Activated naive CD4-positive, alpha-beta T cell (primary cell): ENCODE measurements at places on chromosomes 7 and 10.

GRCh38 chr7:7944619-7945282, 23.8 kb upstream of the GLCCI1 start:
- DNase-seq, result no peak

GRCh38 chr7:41872966-41873365, 170.1 kb upstream of the INHBA start:
- DNase-seq, result no peak

GRCh38 chr10:96290368-96291133, 13.7 kb upstream of the DNTT start:
- no peak for DNase-seq

DNA sequence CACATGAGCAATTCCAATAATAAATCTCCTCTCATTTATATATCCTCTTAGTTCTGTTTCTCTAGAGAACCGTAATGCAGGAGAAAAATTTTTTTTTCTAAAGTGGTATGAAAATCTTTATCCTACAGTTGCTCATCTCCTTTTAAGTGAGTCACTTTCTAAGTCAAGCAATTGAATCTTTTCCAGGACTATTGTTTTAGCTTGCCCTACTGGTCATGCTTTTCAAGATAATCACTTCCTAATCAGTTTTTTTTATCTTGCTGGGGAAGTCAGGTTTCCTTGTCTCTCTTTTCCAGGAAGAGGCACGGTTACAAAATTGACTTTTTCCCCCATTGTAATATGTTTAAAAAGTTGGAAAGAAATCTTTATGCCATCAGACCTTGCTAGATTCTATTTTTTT, 44.0 kb downstream of the INPP5F start:
- DNase-seq, result no peak

- DNase-seq, result no peak
Measured at GRCh38 chr7:51278797-51279196, 37.8 kb downstream of the COBL start.

GRCh38 chr10:27713941-27714340, 31.7 kb downstream of the MKX start:
- DNase-seq, result no peak

GRCh38 chr7:151424799-151425198, 15.0 kb upstream of the WDR86 start:
- DNase-seq, result no peak

DNA sequence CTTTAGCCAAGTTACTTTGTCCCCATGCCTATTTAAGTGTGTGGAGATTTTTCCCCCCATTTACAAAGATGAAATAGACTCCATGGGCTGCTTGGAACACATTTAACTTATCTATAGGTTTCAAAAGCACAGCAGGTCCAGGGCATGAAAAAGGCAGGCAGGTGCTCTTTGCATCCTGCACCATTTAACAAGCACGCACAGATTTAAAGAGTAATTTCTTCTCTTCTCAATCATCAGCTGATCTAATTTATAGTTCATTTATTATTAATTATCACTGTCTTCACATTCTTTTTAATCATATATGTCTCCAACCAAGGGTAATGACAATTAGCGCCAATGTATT, 156.8 kb downstream of the CACNA2D1 start:
- DNase-seq, result no peak

GRCh38 chr10:91210435-91210834, 10.0 kb upstream of the PCGF5 start:
- DNase-seq, result no peak

- DNase-seq, result no peak
Measured at GRCh38 chr10:34489411-34489810, 325.7 kb downstream of the PARD3 start.

GRCh38 chr10:78173360-78174015, 139.8 kb downstream of the RPS24 start:
- DNase-seq, result no peak

- DNase-seq, result no peak
Measured at GRCh38 chr7:4849390-4849789, 12.4 kb downstream of the PAPOLB start.
